ENCODE measurements at places on chromosomes 5 and 9.

DNA sequence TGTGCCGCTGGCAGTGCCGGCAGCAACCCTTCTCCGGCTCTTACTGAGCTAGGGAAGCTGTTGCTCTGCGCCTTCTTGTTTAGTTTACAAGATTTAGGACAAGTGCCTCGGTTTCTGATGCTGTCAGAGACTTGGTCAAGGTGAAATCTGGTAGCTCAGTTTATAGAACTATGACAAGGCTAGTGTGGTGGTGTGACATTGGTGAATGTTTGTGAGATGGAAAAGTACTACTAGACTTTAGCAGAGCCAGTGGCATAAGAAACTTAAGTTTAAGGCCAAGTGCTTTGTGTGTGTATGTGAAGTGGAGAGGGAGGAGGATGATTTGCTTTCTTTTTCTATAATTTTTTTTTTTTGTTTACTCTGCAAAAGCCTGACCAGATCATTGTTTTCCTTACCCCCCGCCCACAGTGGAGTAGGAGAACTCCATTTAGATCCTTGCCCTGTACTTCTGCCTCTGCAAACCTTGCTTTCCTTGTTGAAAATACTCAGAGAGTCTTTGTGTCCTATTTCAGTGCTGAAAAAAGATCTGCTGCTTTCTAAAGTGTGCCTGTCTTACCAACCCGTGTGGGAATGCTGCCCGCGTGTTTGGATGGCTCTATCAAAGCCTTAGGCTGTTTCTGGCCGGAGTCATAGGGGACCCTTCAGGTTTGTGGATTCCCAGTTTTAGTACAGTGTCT lies 75.9 kb downstream of the TRIO start:
- DNase-seq = no peak

GRCh38 chr5:84450617-84451414 lies 66.1 kb upstream of the EDIL3 start:
- peak; percentile 4 for DNase-seq

GRCh38 chr5:85375525-85375924 lies 990.8 kb upstream of the EDIL3 start:
- DNase-seq = no peak

- no peak for DNase-seq
Measured at GRCh38 chr5:4765411-4765810, 374.7 kb upstream of the ADAMTS16 start.

GRCh38 chr5:145976431-145977155 lies 40.2 kb downstream of the SH3RF2 start:
- no peak for DNase-seq

DNA sequence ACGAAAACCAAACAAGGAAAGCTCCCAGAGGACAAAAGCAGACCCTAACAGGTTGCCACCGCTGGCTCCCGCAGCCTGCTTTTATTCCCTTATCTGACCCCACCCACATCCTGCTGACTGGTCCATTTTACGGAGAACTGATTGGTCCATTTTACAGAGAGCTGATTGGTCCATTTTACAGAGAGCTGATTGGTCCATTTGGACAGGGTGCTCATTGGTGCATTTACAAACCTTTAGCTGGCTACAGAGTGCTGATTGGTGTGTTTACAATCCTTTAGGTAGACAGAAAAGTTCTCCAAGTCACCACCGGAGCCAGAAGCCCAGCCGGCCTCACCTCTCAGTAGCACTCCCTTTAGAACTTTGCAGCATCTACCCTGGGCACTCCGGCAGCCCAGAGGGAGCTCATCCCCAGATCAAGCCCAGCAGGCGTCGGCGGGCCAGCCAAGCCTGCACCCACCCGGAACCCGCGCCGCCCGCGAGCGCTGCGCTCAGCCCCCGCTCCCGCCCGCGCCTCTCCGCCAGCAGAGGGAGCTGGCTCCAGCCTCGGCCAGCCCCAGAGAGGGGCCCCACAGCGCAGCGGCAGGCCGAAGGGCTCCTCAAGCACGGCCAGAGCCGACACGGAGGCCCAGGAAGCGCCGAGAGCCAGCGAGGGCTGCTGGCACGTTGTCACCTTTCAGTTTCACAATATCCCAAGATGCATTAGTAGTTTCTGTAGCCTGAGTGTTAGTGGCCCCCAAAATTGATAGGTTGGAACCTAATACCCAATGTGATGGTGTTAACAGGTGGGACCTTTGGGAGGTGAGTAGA lies 35.3 kb upstream of the CLPTM1L start:
- DNase-seq = peak; percentile 42

- peak; percentile 85 for DNase-seq
Measured at GRCh38 chr5:36691696-36692371, 85.4 kb downstream of the SLC1A3 start.

- no peak for DNase-seq
Measured at GRCh38 chr5:180668835-180669596, 19.6 kb upstream of the FLT4 start.

DNA sequence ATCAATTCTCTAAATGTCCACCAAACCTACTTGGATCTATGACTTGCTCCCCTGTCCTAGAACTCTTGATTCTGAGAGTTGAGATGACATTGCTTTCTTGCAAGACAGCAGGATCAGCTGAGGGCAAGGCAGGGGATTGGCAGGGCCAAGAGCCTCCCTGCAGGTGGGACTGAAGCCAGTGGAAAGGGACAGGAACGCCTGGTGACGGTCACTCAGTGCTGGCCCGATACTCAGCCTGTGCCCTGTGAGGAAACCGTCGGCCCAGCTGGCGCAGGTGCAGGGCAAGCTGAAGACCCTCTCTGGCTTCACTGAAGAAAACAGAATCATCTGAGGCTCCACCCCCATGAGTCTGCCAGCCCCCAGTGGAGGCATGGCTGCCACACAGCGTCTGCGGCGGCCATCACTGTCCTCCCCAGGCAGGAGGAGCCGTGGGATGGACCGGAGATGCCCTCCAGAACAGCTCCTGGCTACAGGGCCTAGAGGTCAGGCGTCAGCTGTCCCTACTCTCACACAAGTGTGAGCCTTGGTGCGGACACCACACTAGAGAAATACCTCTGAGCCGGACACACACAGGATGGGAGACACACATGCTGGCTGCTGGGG lies 14.7 kb downstream of the UBAC1 start:
- no peak for DNase-seq

GRCh38 chr9:113399646-113400200 lies 1.4 kb downstream of the ALAD start:
- DNase-seq = no peak

GRCh38 chr9:129803676-129804060 lies 684 bp downstream of the TOR1B start:
- no peak for DNase-seq

- peak; percentile 5 for DNase-seq
Measured at GRCh38 chr5:103207653-103208052, 50.9 kb upstream of the MACIR start.

- no peak for DNase-seq
Measured at GRCh38 chr9:36346569-36346968, 53.5 kb downstream of the RNF38 start.

- no peak for DNase-seq
Measured at GRCh38 chr5:123090661-123091297, 1.7 kb downstream of the PRDM6 start.

- peak; percentile 72 for DNase-seq
Measured at GRCh38 chr5:42974536-42974935, 65.6 kb downstream of the ANXA2R start.

DNA sequence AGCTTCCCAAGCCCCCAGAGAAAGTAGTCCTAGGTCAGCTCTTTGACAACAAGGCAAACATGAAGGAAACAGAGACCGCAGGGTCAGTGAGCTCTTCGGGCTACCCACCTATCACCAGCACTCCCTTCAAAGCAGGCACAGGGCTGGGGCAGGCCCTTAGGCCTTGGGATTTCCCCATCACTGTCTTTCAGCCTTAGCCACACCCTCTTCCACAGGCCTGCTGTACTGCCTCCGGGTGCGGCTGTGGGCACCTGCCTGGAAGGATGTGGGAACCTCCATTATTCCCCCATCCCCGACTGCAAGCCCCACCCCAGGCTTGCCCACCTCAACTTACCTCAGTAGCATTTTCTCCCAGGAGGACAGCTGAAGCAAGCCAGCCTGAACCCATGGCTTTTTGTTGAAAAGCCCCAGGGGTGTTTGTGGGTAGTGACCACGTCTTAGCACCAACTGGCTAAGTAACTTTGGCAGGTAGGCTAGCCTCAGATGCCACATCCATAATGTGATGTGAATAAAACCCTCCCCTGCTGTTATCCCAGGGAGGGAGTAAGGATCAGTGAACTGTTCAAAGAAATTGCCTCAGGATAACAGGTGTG lies 100.2 kb downstream of the PIK3R1 start:
- DNase-seq = no peak

GRCh38 chr5:103589357-103589756 lies 26.8 kb upstream of the NUDT12 start:
- no peak for DNase-seq

DNA sequence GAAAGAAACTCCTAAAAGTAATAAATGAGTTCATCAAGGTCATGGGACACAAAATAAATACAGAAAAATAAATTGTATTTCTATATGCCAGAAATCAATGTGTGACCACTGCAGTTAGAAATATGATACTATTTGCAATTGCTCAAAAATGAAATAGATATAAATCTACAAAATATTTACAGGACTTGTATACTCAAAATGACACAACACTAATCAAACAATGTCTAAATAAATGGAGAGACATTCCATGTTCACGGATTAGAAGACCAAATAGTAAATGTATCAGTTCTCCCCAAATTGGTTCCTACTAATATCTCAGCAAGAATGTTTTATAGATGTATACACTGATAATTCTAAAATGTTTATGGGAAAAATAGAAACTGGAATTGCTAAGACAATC lies 345.3 kb downstream of the NR2F1-AS1 start:
- DNase-seq = no peak

DNA sequence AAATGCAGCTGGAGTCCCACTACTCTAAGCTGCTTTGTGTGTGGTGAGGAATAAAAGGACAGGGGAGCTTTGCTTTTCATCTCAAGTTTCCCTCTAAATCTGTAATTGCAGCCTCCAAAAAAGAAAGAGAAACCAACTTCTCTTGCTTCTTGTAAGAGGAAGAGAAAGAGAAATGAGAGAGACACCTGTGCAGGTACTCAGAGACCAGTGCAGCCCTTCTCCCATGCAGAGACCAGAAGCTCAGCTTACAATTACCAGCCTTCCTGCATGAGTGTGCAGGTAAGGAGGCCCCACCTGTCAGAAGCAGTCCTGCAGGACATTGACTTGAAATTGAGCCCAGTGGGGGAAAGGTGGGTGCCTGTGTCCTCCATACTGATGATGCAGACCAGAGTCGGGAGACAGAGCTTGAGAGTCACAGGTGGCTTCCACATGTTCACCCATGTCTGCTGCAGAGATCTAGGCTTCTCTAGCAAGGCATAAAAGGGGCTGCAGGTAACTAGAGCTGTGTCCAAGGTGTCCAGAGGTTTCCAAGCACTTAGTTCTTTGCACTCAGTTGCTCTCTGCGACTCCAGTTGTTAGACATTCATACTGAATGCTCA lies 15.3 kb upstream of the MED10 start:
- DNase-seq = no peak

DNA sequence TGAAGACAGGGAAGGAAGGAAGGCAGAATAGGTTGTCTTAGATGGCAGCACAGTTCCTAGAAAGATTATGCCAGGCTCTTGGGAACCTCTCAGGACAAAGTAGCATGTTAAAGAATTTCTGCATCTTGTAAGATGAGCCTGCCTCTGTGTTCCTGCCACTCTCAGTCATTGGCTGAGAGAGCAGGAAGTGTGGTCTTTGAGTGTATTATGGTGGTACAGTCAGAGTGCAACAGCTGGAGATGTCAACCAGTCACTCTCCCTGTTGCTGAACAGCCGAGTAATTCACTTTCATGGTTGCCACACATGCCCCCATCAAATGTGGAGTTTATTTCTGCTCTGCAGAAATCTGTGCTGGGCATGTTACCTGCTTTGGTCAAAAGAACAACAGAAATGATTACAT lies 659.6 kb upstream of the RIOK2 start:
- no peak for DNase-seq

GRCh38 chr5:93736284-93736683 lies 5.1 kb downstream of the POU5F2 start:
- DNase-seq = peak; percentile 35

- DNase-seq = no peak
Measured at GRCh38 chr5:131357739-131358561, 94.1 kb downstream of the CDC42SE2 start.

DNA sequence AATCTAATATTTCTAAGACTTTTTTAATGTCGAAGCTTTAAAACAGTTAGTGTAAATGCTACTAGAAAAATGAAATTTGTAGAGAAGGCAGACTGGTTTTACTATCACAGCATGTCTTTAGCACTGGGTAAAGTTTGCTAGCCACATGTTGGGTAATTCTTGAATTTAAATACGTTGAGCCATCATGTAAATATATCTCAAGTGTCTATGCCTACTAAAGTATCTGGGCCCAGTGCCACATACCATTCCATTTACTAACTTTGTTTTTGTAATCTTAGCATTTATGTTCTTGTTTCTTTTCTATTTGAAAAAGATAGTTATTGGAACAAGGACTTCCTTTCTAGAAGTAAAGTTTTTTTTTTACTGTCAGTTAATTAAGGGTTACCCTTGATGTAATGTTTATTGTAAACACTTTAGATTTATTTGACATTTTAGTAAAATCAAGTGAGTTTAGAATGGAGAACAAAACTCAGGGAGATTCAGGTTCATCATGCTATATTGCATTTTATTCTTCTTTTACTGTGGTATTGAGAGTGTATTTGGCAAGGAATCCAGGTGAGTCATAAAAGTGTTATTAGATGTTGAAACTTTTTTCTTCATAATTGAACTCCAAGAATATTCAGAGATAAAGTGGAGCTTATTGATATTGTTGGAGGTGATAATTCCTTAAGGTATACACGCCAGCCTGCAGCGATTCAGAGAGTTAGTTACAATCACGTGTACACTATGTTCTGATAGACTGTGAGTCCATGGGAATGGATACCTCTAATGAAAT lies 182.4 kb downstream of the CCDC171 start:
- DNase-seq = peak; percentile 93

GRCh38 chr5:143561219-143561618 lies 157.7 kb upstream of the NR3C1 start:
- no peak for DNase-seq

DNA sequence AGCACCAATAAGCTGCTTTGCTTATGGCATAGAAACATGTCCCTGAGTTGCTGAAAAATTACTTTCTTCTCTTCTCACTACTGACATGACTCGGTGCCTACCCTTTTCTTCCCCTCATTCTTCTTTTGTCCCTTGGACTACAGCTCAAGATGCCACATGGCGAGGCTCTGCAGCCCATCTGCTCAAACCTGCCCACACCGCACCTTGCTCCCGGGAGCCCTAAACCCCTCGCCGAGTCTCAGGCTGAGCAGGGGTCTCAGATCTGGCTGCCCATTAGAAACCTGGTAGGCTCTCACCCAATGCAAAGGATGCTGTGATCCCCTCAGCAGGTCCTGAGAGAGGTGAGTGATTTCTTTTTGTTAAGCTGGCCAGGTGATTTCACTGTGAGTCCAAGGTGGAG lies 251.7 kb upstream of the IRX1 start:
- DNase-seq = no peak

DNA sequence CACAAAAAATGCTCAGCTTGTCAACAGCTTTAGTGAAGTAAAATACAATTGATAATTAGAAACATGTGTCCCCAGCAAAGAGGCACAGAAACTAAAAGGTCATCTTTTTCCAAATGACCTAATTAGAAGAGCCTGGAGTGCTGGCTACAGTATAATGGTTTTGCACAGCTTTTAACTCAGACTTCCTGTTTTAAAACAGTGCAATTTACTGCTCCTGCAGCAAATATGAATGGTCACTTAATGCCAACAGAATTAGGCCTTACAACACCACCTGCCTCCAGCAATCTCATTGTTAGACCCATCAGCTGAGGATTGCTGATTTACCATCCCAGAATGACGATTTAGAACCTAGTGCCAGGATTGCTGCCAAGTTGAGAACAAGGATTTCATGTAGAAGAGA lies 239.3 kb downstream of the CETN3 start:
- DNase-seq = peak; percentile 24
